ENCODE measurements at places on chromosomes 2 and 18. TPM values are rescaled to one million over a fixed set of nuclear protein-coding genes. Genes with fewer than 3 reads are reported as not detected.
A peak's percentile ranks its signal among the peaks of the same experiment; 100 is the strongest.

- no peak for DNase-seq
Measured at GRCh38 chr2:57920342-57920939, 126.2 kb upstream of the VRK2 start.

DNA sequence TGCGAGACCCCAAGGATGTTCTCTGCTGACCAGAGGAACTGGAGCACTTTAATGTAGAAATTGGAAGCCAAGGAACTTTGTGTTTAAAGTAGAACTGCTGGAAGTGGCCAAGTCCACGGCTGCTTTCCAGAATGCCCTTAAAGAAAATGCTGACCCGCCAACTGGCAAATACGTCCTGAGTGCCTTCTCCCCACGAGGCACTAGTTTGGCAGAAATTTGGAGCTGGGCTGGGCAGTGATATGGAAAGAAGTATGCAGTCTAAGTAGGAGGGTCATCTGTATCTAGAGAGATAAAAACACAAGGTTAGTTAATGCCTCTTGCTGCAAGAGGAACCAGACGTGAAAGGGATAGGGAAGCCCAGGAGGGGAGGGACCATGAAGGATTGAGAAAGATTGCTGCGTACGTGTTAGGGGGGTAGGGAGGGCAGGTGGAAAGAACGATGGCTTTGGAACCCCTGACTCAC is 59.3 kb upstream of the RFX8 start:
- no peak for DNase-seq

DNA sequence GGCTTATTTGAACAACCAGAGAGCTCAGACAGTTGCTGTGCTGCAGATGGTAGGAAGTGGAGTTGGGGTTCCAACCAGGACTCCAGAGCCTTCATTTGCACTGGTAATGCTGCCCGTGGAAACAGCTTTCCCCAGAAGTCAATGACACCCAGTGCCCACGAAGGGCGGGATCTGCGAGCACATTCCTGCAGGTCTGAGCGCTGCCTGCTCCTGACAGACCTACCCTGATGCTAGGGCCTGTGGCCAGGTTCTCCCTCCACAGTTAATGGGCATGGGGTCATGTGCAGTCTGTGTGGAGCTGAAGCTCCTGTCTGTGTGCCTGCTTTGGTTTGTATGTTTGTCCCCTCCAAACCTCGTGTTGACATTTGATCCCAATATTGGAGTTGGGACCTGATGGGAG is 299.0 kb upstream of the HS6ST1 start:
- DNase-seq, result no peak

GRCh38 chr2:147003081-147003480 is 841.7 kb upstream of the ACVR2A start:
- DNase-seq, result no peak

DNA sequence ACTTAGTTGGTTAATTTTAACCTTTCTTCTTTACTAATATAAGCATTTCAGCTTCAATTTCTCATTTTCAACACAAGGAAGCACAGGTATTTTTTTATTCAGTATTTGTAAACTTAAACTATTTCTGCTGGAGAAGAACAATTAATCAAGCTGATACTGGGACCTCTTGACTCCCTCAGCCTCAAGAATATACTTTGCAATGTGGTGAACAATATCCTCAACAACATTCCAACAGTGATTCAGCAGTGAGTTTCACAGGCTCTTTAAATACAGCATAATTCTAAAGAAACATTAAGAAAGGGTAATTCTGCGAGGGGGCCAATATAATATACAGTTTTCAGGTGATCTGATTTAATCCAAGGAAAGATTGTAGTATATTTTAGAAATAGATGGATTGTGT is 10.0 kb downstream of the RAPGEF4 start:
- DNase-seq, result no peak

- DNase-seq, result no peak
Measured at GRCh38 chr2:69196327-69197117, 183.5 kb downstream of the ANTXR1 start.

DNA sequence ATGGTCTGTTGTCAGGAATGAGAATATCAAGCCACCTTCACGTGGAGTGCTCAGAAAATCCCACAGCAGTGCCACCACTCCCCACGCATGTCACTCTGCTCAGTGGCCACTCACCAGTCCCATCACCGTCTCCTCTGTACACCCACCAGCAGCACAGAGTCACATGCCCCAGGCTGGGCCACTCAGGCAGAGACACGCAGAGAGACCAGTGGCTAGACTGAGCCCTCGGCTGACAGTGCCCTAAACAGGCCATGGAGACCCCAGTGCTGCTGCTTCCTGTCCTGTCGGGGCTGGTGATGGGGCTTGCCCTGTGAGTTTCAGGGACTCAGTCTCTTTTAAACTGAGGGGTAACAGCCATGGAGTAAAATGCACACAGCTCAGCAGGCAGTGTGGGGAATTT is 25.9 kb downstream of the ODC1 start:
- DNase-seq, result no peak

GRCh38 chr18:36977121-36977520 is 148.2 kb downstream of the KIAA1328 start:
- no peak for DNase-seq

DNA sequence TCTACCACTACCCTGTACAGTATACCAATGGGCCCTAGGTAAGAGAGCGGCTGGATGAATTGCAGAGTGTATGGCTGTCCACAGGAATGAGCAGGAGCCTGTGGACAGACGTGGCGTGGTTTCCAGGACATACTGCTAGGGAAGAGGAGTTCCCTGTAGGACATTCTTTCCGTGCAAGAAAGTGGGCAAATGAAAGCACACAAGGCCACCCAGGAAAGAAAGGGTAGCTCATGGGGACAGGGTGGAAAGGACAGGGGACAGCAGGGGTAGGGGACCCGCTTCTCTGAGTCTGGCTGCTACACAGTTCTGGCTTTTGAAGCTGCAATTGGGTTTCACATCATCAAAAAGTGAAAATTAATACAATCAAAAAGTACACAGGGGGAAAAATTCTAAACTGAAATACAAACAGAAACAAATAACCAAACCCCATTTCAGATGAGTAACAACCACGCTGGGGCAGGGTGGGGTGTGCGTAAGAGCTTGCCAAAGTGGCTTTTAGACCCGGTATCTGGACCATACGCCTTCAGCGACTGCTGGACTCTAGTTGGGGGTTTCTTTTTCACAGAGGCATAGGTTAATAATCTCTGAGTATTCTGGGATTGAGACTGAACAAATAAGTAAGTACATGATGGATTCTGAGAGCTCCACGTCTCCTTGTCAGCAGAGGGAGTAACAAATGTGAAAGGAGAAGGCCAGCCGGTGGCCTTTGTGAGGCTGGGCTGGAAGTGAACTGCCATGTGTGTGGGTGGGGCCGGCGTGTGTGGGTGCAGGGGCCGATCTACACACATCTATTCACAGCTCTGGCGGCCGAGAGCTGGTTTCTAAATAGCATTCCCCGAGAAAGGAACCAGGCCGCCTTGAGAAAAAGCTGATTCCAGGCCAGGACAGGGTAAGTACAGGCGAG is 84.0 kb downstream of the HDAC4 start:
- DNase-seq, result no peak

DNA sequence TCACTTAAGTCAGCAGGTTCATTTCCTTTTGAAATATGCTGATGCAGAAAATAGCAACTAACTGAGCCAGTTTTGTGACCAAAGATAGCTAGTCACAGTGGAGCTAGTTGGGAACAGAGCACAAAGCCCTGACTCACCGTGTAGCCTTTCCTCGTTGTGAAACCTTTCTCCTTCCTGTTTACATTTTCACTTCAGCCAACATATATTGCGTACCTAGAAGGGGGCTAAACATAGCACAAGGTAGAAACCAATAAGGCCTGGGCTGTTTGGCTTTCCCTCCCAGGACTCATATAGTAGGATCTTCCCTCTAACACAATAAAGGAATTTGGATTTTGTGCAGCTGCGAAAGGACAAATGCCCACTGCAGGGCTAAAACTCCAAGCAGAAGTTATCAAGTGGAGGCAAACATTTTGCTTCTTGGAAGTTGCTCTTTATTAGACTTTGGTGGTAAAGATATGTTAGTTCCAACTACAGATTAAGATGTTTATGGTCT is 24.5 kb upstream of the LPIN2 start:
- DNase-seq, result peak; percentile 65

DNA sequence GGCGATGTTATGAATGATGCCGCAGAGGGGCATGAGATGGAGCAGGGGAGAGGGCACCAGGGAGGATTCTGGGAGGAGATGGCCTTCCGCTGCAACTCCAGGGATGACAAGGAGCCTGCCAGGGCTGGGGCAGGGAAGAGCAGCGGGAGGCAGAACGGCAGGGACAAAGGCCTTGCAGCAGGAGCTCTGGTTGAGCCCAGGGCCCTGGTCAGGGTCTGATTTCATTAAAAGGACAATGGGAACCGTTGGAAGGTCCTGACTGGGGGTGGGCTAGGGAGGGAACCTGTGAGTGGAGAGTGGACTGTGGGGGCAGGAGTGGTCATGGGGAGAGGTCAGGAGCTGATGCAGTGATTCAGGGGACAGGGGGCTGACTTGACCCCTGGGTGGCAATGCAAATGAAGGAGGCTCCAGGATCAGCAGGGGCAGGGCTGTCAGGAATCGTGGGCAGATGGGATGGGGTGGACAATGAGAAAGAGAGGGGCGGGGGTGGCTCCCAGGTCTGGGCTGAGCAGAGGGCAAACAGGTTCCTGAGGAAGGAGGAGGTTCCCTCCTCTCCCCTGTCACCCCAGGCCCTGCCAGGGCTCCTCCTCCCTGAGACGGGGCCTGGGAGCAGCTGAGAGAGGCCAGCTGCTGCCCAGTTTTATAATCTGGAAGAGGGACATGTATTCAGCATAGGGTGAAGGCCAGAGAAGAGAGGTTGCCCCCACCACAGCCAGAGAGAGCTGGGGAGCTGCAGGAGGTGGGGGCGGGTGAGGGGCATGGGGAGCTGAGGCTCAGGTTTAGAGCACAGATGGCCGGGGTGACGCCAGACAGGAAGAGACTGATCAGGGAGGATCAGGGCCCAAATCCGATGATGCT is 7.3 kb upstream of the DUSP2 start:
- DNase-seq, result no peak

- DNase-seq, result no peak
Measured at GRCh38 chr2:184041777-184042176, 556.6 kb upstream of the ZNF804A start.

DNA sequence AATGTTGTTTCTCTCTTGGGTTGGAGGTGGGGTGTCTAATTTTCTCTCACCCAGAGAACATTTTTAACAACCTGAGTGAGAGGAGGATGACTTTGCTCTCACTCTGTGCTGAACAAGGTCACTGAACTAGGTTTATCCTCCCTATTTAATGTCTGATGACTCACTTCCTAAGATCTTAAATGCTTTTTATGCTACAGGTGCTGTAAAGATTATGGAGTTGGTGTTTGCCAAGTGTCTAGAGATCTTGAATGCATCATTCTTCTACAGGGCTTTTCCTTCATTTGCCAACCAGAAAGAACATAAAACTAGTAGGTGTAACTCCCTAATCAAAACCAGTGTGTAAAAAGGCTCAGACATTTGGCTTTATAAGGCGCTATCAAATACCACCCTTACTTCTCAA is 350.5 kb upstream of the ETAA1 start:
- peak; percentile 56 for DNase-seq

DNA sequence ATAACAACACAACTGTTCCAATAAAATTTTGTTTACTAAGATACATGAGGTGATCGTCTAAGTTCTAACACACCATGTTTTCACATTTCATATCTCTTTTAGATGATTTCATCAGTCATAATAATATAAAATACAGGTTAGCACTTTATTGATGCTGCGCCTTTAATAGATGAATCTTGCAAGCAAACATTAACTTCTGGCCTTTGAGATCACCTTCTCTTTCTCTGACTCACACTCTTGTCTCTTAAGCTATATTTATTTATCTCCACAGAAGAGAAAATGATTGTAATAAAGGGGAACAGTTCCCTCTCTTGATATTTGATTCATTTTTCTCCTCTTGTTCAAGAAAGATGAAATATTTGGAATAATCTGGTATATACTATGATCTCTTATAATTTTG is 603.3 kb upstream of the POU3F3 start:
- DNase-seq, result no peak

- DNase-seq, result no peak
Measured at GRCh38 chr18:35118641-35119040, 77.4 kb downstream of the MAPRE2 start.

- DNase-seq, result no peak
Measured at GRCh38 chr2:191479680-191480023, 198.3 kb upstream of the NABP1 start.

GRCh38 chr18:33507019-33507418 is 66.5 kb upstream of the CCDC178 start:
- no peak for DNase-seq

- DNase-seq, result no peak
Measured at GRCh38 chr2:118823633-118824032, 23.8 kb downstream of the EN1 start.

- DNase-seq, result no peak
Measured at GRCh38 chr2:180446492-180446891, 439.4 kb upstream of the CWC22 start.

DNA sequence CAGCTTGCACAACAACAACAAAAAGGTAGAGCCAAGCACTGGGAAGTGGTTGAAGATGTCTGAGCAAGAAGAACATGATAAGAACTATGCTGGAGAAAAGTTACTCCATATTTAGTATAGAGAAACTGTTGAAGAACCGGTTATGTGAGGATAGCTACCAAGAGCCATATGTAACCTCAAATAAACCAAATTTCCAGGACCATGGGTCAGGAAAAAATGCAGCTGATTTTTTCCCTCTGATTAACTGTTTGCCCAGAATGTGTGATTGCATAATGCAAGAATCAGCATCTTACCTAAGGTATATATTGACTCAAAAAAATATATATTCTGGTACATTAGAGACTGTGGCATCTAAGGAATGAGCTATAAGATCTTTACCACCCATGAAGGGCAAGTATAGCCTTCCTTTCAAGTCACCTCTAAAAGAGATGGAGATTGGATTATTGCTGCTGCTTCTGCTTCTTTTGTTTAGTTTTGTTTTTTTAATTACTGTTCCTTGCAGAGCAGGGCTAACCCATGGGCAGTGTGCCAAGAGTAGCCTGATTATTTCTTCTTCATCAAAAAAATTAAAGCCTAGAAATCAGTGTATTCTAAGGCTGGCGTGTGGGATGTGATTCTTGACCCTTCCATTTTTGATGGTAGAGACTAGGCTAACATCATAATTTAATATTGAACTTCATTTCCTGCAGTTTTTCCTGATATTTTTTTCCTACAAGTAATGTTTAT is 76.9 kb upstream of the MAP3K20 start:
- DNase-seq, result peak; percentile 38

- no peak for DNase-seq
Measured at GRCh38 chr2:230873661-230874401, 9.1 kb downstream of the ITM2C start.

GRCh38 chr18:48959921-48960920 is 9.5 kb upstream of the SMAD7 start:
- DNase-seq, result no peak

The PROKR1 gene
- total RNA-seq, result not detected

The SCN3A gene
- total RNA-seq, result not detected

The MC2R gene
- not detected for total RNA-seq

The RGPD5 gene
- total RNA-seq, result 35.4 TPM

The TET3 gene
- total RNA-seq, result 17.1 TPM

The GRP gene
- not detected for total RNA-seq

The NPAS2 gene
- total RNA-seq, result 41.2 TPM
